ENCODE measurements at places on chromosomes 3 and 15.

DNA sequence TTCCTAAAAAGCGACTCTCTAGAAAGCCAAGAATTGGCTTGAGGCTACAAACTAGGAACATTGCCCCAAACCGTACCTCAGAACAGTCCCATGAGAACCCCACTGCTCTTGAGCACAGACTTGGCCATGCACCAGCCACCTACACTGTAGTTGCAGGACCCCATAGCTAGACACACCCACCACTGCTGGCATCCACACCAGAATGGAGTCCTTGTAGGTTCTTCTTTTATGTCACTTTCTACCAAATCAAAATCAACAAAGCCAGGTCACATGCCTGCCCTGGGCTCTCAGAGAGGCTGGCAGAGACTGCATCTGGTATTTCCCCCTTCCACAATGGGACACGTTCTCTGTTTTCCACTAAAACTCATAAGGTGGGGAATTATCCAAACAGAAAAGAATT, 290.5 kb downstream of the SHOX2 start:
- DNase-seq = no peak

DNA sequence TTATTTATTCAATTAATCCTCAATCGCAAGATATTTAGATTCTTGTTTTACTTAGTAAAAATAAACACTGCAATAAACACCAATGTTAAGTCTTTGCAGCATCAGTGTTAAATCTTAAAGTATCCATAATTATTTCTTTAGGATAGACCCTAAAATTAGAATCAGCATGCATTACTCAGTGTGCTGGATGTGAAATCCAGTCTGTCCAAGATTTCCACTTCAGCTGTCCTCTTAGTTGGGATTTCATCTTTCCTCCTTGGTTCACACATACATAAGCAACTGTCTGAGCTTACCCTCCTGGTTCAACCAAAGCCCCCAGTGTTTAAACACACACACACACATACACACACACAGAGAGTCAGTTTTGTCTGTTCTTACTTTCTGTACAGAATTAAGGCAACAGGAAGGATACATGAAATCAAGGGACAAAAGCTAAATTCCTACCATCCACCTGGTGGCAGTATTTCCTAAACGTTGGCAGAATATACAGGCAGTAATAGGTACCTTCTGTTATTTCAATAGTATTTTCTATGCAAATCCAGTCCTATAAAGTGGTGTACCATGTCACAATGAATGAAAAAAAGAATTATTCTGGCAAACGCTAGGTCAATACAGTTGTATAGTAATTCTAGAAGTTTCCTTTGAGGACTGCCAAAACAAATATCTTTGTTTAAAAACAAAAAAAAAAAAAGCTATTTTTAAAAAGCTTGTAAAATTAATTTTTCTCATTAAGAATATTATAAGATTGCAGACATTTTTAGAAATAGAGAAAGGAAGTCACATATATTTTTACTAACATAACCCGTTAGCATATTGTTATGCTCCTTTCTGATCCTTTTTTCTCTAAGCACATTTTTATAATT, 27.3 kb upstream of the DMXL2 start:
- DNase-seq = peak; percentile 84

- DNase-seq = no peak
Measured at GRCh38 chr3:108036401-108036800, 54.4 kb downstream of the CD47 start.

DNA sequence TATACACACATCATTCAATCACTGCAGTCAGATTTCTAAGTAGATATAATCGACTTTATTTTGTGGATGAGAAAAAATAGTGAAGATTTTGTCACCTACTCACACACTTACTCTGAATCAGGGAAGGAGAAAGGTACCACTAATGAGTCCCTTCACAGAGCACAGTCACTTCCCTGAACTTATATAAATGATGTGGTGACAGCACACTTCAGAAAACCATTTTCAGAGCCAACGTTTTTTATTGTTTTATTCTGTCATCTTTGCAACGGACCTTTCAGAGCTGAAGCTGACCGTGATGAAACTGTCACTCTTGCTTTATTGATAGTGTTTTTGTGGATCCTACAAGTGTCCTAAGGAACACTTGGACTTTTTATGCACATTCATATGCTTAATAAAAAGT, 956.6 kb downstream of the SQOR start:
- DNase-seq = no peak

DNA sequence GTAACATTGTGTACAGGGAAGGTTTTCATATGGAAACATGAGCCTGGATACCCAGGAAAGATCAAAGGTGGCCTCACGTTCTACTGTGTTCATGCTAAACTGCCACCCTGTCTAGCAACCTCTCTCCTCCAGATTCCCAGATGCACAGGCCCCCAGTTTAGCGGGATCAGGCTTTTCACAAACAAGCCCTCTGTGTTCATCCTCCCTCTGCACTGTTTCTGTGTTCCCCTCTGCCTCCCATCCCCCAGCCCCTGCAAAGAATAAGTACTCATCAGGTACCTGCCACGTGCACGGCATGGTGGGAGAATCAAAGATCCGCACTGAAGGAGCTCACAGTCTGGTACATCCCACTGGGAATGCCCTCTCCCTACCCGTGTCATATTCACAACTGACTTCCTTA, 46.1 kb downstream of the TMEM266 start:
- DNase-seq = no peak

- DNase-seq = peak; percentile 29
Measured at GRCh38 chr3:161630794-161631193, 134.2 kb downstream of the OTOL1 start.

GRCh38 chr15:27237319-27237939, 266.4 kb downstream of the GABRG3 start:
- DNase-seq = no peak

DNA sequence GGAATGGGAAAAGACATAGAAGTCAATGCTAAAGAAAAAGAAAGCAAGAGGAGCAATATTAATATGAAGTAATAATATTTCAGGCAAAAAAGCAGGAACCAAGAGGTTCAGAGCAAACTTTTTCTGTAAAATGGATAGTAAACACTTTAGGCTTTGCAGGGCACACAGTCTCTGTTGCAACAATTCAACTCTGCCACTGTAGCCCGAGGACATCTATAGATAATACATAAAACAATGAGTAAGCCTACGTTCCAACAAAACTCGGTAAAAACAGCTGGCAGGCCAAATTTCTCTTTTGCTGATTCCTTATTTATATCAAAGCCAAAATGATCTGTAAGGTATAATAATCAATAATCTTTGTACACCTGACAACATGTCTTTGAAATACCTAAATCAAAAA, 56.8 kb downstream of the SMAD6 start:
- DNase-seq = peak; percentile 66

DNA sequence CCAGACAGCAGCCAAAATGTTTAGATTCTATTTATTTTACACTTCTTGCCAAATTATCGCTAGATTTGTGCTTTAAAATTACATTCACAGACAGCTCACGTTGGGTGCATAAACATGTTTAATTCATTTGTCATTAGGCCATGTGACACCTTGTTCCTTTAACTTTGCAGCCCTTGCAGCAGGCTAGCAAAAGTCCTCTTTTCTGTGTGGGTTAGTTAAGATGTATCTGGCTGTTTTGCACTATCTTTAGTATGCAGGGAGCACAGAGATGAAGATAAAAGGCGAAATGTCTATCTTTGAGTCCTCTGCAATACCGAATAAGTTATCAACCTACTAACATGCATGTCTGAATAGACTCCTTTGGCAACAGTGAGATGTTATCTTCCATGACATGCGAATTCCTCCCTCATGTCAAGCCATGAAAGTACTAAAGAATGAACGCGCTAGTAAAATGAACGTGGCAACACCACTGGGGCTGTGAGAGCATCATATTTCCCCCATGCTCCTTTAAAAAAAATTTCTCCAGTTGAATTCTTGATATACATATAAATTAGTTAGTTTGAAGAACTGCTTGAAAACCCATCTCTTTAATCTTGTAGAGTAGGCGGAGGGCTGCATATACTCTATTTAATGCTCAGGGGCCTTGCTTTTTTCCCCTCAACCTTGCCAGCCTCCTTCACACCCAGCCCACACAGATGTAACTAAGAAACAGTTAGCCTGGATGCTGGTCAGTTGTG, 620.4 kb upstream of the NR2F2 start:
- DNase-seq = no peak

GRCh38 chr15:72856549-72857040, 73.0 kb upstream of the ADPGK start:
- peak; percentile 8 for DNase-seq

DNA sequence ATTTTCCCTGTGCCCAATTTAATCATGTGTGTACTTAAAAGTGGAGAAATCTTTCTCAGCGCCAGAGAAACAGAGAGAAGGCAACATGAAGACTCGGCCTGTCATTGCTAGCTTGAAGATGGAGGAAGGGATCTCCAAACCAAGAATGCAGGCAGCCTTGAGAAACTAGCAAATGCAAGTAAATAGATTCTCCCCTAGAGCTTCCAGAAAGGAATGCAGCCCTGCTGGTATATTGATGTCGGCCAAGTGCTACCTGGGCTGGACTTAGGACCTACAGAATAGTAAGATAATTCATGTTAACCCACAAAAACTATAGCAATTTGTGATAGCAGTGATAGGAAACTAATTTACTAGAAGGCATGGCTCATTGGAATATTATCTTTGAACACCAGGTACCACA, 150.9 kb upstream of the ABI3BP start:
- no peak for DNase-seq

DNA sequence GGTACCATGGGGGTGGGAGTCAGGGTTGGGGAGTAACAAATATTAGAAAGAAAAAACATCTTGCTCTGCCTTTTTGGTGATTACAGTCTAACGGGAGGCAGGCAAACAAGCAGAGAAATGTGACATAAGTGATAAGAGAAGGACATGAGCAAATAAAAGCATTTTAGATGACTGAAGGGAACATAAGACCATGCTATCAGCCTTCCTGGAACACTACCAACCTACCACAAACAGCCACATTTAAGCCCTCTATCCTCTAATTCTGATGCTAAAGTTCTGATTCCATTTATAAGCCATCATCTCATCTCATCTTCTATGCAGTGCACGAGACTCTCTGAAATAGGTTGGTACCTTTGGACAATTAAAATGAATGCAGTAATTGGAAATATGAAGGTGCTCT, 243.4 kb upstream of the P2RY1 start:
- DNase-seq = no peak

- DNase-seq = no peak
Measured at GRCh38 chr15:26711445-26711844, 61.4 kb downstream of the GABRB3 start.

DNA sequence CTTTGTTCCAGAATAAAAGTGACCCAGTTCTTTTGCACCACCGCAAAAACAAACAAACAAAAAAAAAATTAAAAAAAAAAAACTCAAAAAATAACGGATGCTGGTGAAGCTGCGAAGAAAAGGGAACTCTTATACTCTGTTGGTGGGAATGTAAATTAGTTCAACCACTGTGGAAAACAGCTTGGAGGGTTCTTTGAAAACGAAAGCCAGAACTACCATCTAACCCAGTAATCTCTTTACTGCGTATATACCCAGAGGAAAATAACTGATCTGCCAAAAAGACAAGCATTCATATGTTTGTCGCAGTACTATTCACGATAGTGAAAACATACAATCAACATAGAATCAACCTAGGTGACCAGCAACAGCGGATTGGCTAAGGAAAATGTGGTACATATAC, 298.9 kb upstream of the CBLB start:
- no peak for DNase-seq

DNA sequence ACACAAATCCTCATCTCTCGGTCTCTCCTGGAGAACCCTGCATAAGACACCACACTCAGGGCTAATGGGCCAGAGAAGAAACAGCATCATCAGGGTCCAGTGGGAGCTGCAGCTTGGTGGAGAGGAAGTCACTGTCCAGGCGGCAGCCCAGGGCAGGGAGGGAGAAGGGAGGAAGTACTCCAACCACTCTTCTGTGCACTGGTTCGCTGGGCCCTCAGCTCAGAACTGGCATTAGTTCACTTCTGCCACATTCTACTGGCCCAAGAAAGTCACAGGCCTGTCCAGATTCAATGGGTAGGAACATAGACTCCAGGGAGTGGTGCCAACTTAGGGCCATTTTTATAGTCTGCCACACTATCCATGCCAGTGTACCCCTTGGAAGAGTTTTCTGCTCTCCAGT, 169.0 kb downstream of the ABHD5 start:
- DNase-seq = no peak

GRCh38 chr3:29936054-29936453, 655.2 kb downstream of the RBMS3 start:
- peak; percentile 78 for DNase-seq

DNA sequence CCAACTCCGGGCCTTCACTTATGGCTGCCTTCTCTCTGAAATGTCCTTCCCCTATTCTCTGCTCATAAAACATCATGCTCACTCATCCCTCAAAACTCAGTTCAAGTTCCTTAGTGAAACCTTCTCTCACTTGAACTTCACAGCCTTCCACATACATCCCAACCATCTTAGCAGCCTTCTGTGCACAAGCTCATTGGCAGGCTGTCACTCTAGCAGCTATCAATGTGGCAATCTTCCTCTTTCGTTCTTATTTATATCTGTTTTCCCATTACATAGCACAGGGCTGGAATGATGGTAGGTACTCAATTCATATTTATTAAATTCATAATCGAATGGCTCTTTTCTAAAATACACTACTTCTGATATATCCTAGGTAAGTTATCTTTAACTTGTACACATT, 66.4 kb upstream of the MCTP2 start:
- DNase-seq = no peak

GRCh38 chr15:22231603-22232002, 151.3 kb downstream of the OR4M2 start:
- no peak for DNase-seq

GRCh38 chr15:101118116-101118515, 133.7 kb downstream of the CHSY1 start:
- DNase-seq = no peak

- DNase-seq = no peak
Measured at GRCh38 chr3:60760145-60760544, 491.1 kb downstream of the FHIT start.

- no peak for DNase-seq
Measured at GRCh38 chr3:122938783-122939425, 88.7 kb downstream of the SEMA5B start.

- DNase-seq = peak; percentile 59
Measured at GRCh38 chr3:171230865-171231264, 204.3 kb upstream of the SLC2A2 start.

Measured in epithelial cell of esophagus (primary cell).